NCI-H1436 treated with DMSO at 0.1 percent for 48 hours (cell line): ENCODE measurements at places on chromosomes 12 and 14.

- DNase-seq = no peak
These were observed 15.9 kb downstream of the NCOR2 start for GRCh38 chr12:124551268-124552144.

DNA sequence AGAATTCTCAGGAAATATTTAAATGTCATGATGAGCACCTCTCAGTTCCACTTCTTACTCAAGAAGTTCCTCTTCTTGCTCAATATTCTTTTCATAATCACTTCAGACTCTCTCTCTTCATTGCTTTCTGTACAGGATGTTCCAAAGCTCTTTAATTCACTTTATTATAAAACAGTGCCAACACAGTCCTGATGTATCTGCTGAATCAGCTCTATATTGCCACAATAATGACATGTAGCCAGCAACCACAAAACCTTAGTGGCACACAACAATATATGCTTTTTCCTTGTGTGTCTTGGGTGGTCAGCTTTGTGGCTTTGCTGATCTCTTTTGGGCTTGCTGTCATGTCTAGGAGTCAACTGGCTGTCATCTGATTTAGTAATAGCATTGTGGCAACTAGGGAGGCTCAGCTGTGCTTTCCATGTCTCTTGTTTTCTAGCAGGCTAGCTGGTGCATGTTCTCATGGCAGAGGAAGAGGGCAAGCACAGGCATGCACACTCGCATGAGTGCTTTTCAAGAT, 52.8 kb upstream of the SLC2A13 start:
- DNase-seq = no peak

DNA sequence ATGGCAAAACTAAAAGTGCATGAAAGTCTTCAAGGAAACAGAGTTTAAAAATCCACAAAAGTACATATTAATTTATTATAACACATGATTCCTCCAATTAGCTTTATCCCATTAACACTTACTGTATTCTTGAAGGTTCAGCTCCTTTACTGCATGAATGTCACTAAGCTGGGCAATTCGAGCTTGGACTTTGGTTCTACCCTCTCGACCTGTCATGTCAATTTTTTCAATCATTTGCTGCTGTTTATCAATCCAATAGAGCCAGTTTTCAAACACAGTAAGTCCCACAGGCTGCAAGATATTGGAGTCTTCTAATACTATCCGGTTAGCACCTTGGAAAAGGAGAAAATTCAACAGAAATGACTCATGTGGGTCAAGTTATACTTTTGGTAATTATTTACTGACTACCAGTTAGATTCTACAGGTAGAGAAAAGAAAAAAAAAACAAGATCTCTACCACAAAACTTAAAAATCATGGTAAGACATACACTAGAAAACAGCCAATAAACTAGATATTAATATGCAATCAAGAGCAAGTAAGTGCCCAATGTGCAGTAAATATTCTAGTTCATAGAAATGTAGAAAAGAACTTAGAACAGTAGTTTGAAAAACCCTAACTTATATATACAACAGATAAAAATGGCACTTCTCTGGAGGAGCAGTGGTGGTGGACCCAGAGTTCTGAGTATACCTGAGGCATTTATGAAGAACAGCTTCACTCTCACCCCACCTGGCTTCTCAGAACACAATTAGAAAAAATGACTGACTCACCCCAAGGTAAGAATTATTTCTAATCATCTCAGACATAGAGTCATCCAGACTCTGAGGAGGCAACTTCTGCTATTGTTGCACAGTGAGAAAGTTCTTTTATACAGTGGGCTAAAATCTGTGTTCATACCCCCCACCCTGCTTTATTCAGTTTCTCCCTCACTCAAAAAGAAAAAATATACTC, 67.7 kb downstream of the BCL2L14 start:
- DNase-seq = no peak

DNA sequence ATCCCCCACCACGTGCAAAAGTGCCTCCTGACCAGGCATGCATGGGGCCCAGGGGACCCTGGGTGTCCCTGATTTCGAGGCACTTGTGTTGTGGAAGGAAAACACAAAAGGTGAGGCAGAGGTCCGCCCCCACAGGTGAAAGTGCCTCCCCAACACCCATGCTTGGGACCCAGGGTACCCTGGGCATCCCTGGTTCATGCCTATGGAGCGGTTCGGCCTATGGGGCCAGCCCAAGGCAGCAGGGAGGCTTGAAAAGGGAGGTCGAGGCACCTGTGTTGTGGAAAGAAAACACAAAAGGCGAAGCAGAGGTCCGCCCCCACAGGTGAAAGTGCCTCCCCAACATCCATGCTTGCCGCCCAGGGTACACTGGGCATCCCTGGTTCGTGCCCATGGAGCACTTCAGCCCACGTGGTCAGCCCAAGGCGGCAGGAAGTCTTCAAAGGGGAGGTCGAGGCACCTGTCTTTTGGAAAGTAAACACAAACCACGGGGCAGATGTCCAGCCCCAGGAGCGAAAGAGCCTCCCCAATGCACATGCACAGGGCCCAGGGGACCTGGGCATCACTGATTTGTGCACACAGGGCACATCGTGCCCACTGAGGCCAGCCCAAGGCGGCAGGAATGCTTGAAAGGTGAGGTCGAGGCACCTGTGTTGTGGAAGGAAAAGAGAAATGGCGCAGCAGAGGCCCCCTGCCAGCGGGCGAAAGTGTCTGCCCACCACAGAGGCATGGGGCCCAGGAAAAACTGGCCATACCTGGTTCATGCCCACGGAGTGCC, 375.5 kb downstream of the ALG10 start:
- DNase-seq = no peak

- DNase-seq = no peak
These were observed 253.4 kb upstream of the LRIG3 start for GRCh38 chr12:59173695-59174094.

- DNase-seq = no peak
These were observed 4.9 kb downstream of the HRK start for GRCh38 chr12:116876151-116876869.

- DNase-seq = no peak
These were observed 1.1 kb upstream of the EXD2 start for GRCh38 chr14:69190191-69190590.

DNA sequence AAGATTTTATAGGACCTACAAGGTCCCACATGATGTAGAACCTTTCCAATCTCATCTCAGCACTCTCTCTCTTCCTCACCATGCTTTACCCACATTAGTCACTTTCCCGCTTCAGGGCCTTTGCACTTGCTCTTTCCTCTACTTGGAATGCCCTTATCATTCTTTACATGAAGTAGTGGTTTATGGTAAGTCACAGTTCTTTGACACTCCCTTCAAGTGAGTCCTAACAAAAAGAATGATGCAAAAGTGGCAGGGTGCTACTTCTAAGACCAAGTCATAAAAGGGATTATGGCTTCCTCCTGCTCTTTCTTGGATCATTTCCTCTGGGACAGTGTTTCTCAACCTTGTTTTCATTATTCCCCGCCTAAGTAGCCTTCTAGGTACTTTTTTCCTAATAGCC, 13.1 kb downstream of the TMBIM4 start:
- no peak for DNase-seq

DNA sequence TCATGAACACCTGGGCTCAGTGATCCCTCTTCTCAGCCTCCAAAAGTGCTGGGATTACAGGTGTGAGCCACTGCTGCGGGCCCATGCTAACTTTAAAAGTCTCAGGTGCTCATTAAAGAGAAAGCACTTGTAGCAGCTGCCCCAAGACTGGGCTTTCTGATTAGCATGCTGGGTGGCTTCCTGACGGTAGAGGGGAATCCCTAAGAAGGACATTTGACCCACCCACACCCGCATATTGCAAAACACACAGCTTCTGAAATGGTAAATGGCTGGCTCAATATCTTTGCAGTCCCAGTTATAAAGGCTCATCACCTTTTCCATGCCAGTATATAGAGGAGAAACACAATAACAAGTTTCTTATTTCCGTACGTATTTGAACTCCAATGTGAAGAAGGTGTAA, 19.3 kb upstream of the BICD1 start:
- no peak for DNase-seq

DNA sequence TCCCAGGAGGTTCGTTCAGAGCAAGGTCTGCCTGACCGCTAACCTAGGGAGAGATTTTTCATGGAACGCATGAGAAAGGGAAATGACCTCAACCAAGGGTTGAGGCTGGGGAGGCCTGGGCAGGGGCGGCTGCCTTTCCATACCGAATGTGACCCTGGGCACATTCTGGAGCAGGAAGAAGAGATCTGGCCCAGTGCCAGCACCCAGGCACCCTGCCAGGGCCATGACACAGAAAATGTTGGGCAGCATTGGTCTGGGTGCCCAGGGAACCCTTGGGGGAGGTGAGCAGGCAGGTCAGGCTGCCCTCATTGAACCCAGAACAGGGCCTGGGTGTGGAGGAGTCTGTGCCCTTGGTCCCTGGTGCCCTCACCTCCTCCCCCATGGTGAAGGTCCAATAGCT, 106.8 kb downstream of the CALM1 start:
- no peak for DNase-seq

- DNase-seq = no peak
These were observed 43.1 kb downstream of the ACSS3 start for GRCh38 chr12:81120961-81121360.
